ENCODE measurements at places on chromosomes 13 and 19.
A peak's percentile ranks its signal among the peaks of the same experiment; 100 is the strongest.

DNA sequence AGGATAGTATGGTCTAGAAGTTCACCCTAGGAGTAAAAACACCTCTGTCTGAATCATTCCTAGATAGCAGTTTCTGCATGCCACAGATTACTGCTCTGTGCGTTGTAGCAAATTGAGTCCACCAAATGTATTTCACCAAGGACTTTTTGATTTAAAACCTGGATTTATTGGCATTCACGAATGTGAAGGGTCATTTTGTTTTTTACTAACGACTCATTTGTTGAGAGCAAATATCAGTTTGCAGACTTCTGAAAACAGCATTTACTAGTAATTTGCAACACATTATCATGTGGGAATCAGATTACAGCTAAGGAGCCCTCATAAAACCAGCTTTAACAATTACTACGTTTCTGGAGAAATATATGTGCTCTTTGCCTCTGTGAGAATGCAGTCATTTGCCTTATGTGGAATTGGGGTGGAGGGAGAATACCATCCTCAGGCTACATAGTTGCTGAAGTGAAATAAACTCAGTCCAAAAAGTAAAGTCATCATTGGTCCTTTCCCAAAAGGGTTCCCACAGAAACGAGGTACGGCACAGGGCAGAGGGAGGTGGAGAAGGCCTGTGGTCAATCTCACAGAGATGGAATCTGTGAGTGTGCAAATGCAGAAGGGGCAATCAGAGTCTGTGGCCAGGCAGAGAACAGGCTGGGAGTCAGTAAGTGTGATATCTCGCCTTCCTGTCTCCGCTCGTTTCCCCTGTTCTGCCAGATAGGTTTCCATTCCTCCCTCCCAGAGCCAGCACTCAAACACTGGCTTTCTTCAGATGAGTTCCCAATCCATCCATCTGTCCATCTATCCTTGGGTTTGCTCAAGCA lies 63.1 kb downstream of the DLEU7 start:
- DNase-seq, result no peak

DNA sequence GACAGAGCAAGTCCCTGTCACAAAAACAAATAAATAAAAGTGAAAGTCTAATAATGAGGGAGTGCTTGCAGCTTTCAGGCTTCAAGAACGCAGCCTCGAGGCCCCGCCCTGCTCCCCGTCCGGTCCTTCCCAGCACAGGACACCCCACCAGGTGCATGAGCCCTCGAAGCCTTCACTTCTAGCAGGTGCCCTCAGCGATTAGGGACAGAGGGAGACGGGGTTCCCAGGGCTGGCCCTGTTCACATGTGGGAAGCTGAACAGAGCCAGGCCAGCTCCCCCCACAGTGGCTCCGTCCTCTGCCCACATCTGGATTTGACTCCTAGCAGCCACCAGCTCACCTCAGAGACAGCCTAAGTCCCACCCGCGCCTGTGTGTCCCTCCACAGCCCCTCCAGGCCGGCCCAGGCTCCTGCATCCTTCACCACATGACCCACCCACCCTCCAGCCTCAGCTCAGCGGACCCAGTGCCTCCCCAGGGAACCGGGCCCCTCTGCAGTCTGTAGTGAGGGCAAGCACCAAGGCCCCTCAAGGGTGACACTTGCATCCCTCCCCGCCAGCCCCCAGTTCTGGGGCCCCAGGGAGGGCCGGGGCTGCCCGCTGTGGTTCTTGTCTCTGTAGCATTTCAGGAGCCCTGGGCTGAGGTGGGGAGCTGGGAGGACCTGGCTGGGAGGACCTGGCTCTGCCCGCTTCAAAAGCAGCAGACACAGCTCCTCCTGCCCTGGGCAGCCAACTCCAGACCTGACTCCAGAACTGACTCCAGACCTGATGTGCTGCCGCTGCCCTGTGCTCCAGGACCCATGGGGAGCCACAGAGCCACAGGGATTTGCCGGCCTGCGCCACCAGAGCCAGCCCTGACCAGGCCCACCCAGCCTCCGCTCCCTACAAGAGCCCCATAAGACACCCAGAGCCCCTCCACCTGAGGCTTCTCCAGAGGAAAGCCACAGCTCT lies 27.2 kb downstream of the GPX4 start:
- no peak for DNase-seq

DNA sequence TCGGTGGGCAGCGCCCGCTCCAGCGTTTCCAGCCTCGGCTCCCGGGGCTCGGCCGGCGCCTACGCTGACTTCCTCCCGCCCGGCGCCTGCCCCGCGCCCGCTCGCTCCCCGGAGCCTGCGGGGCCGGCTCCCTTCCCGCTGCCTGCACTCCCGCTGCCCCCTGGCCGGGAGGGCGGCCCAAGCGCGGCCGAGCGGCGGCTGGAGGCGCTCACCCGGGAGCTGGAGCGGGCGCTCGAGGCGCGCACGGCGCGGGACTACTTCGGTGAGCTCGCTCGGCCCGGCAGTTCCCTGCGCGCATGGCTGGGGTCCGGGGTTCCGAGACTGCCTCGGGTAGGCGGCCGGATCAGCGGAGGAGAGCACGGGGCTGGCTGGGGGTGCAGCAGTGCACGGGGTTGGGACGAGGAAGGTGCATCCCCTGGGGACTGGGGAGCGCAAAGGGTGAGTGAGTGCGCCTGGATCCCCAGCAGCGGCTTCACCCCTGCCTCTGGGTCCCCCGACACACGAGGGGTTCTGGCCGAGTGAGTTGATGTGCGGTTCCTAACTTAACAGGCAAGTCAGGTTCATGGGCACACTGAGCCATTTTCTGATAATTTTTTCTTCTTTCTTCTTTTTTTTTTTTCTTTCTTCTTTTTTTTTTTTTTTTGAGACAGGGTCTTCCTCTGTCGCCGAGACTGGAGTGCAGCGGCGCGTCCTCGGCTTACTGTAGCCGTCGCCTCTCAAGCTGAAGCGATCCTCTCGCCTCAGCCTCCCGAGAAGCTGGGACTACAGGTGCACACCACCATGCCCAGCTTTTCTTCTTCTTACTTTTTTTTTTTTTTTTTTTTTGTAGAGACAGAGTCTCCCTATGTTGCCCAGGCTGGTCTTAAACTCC lies 1.1 kb downstream of the WTIP start:
- no peak for DNase-seq

- DNase-seq, result no peak
Observed at GRCh38 chr13:39016087-39016486, 21.8 kb downstream of the PROSER1 start.

DNA sequence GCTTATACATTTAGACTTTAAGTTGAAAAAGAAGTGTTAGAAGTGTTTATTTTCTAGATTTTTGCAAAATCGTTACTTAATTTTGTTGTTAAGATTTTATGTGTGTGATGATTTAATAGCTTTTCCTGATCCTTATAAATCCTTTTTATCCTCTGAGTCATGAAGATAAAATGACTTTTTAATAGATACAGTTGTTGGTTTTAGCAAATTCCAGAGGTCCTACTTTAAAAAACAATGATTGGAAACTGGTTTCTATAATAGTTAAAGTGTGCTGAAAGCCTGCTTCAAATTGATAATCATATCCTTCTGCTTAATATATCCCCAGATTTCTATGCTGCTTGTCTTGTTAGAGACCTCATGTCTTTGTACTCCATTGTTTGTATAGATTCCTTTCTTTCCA lies 39.0 kb downstream of the RNASEH2B start:
- DNase-seq, result no peak

GRCh38 chr19:32532233-32532632 lies 48.8 kb upstream of the PDCD5 start:
- DNase-seq, result no peak

DNA sequence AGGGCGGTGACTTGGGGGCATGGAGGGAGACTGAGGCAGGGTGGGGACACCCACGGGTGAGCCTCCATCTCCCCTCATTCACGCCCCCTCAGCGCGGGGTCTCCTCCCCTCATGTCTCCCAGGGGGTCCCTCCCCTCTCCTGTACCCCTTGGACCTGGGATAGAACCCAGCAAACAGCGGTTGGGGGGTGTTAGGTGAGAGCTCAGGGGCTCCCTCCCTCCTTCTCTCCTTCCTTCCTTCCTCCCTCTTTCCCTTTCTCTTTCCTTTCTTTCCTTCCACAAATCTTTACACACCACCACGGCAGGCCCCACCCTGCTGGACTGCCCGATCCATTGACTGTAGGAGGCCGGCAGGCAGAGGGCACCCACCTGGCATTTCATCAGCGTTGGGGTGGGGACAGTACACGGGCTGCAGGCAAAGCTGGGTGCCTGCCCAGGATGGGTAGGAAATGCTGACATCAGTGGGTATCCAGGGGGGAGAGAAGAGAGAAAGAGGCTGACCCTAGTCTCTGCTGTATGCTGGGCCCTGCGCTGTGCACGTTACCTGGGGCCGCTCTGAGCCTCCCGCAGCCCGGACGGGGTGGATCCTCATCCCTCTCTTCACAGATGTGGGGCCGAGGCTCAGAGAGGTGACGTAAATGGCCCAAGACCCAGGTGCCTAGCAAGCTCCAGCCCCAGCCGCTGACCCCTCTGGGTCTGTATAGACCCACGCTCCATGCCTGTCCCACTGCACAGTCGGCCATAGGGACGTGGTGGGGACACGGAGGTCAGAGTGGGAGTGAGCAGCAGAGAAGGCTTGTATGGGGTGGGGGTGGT lies 3.5 kb downstream of the SSC5D start:
- DNase-seq, result no peak

GRCh38 chr19:50266041-50266440 lies 62.6 kb downstream of the MYH14 start:
- DNase-seq, result peak; percentile 17

DNA sequence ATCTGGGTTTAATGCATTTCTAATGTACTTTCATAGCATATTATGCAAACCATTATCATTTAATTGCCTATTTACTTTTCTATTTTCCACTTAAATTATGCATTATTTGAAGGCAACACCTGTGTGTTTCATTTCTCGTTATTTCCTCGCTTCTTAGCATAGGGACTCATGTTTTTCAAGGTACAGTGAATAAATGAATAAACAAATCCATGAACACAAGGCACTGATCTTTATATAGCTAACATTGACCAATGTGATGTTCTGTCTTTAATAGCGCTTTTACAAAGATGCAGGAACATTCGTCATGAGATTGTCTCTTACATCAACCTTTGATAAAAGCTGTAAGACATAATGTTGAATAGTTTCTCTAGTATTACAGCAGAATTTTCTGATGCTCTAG lies 121.2 kb downstream of the B3GLCT start:
- no peak for DNase-seq

DNA sequence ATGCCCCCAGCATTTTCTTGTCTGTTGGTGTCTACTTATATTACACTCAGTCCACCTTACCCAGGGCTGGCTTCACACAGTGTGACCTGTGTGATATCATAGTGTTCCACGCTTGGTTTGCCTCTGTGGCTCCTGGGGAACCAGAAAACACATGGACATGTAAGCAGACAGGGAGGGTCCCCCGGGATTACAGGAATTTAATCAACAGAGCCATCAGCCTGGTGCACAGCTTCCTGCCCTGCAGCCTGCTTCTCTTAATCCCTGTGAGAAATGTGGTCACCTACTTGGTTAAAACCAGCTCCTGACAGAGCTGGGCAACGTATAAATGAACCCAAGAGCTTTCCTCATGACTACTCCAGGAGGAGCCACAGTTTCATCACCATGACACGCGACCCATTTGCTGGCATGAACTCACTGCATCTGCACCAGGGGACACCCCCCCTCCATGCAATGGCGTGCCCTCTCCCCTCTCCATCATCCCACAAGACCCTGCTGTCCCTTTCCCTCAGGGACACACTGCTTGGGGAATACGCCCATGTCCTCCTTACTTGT lies 152.1 kb downstream of the UQCRFS1 start:
- DNase-seq, result no peak

GRCh38 chr19:28586474-28586873 lies 626.5 kb downstream of the UQCRFS1 start:
- DNase-seq, result no peak

GRCh38 chr19:4916292-4917082 lies 7.2 kb downstream of the UHRF1 start:
- no peak for DNase-seq

DNA sequence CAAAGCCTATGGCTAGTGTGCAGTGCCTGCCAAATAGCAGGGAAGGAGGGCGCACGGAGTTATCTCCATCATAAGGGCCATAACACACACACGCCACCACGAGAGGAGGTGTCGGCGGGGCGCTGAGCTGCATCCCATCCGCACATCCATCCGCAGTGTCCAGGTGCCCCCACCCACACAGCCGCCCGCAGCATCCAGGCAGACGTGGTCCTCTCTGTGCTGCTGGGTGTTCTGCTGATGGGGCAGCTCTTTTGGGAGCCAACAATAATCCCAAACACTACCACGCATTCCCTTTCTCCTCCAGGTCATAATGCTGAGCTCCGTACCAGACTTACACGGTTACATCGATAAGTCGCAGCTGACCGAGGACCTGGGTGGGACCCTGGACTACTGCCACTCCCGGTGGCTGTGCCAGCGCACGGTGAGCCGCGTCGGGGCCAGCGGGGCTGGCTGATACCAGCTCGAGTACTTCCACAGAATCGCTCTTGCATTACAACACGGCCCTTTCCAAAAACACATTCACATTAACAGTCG lies 41.5 kb upstream of the F7 start:
- peak; percentile 80 for DNase-seq

DNA sequence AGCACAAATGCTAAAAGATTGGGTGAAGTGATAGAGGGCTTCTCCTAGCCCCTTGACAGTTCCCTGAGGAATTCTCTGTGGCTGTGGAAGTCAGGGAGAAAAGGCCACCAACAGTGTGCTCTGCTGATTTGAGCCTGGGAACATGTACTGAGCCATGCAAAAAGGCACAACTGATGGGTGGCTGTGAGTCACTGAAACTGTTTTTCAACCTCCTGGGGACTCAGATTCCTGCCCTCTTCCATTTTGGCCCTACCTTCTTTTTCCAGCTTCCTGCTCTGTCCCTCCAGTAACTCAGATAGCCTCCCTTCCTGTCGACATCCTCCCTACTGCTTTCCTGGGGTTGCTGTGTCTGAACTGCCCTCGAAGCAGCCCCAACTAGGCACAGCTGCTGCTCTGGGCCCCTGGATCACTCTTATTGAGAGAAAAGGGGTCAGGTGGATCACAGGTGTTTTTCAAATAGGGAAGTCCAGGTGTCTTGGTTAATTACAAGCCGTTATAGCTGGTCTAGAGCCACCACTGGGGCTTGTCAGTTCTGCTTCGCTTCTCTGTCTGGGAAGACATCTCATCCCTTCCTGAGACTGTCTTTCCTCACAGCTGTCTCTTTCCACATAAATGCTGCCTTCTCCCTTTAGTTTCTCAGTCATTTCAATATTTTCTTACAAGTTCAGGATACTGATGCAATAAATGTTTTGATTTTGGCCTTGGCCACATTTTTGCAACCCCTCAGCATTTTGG lies 13.7 kb downstream of the FAM124A start:
- no peak for DNase-seq

DNA sequence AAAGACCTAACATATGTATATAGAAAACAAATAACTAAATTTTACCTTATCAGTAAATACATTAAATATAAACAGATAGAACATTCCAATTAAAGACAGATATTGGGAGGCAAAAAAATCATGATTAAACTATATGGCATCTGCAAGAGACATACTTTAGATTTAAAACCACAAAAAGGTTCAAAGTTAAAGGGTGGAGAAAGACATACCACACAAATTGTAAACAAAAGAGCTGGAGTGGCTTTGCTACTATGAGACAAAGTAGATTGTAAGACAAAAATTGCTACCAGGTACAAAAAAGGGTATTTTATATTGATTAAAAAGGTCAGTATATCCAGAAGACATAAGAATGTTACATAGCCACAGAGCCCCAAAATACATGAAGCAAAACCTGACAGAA lies 200.2 kb downstream of the KCNRG start:
- DNase-seq, result no peak

GRCh38 chr13:113769881-113770280 lies 10.9 kb downstream of the TMEM255B start:
- DNase-seq, result no peak

Data from posterior cingulate gyrus (tissue), 11 donors.